ENCODE measurements at places on chromosomes 4 and X.

DNA sequence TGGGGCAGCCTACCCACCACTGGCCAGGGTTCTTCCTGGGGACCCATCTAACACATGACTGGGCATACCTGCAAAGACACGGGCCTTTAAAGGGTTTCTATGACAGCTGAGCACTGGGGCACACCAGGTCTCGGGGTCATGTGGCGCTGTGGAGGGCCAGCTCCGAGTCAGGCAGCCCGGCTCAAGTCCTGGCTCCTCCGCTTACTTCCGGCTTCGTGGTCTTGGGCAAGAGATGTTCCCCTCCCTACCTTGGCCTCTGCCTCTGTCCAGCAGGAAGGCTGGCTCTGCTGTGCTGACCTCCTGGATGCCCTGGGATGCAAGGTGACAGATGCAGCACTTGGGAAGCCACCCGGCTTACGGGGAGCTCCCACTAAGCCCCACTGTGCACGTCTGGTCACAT is 37.6 kb downstream of the HTRA3 start:
- DNase-seq, result no peak

GRCh38 chr4:146343199-146343598 is 128.9 kb downstream of the REELD1 start:
- no peak for DNase-seq

DNA sequence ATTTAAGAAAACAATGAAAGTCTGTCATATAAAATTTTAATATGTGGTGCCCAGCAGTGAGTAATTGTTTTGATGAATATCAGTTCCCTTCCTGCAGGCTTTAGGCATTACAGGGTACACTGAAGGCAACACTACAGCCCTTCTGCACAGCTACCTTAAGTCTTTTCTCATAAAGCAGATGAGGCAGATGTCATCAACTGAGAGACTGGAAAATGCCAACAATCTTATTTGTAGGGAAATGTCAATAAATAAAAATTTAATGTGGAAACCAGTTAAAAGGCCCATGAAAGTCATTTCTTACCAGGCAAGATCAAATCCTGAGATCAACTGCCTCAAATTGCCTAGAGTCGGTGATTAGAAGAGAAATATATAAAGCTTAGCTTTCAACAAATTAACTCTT is 193.4 kb upstream of the NWD2 start:
- DNase-seq, result no peak

DNA sequence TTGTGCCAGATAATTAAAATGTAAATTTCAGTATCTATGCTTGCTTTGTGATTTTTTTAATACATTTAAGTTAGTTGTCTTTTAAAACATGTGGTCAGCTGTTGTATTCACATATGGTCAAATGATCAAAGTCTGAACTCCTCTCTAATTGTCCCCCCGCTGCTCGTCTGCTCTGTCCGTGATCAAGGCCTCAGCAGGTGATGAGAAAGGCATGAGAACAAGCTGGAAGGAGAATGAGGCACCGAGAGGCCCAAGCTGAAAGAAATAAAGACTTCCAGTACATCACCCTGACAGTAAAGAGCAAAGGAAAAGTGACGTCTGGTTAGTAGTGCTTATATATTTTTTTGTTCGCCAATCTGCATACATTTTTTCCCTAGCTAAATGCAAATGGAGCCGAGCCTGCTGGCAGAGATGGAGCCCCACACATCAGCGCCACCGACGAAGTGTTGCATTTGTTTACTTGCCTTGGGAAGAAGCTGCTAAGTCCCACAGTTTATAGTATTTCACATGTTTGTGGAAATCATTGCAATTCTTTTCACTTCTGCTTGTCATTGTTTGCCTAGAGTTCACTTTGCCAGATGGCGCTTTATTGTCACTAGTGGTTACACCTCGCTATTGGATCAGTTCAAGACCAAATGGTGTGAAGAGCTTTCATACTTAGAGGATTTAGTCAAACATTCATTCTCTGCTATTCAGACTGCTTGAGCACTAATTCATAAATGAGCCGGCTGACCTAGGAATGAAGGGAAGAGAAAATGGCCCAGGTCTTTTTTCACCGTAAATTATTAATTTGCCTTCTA is 181.5 kb downstream of the ZIC3 start:
- no peak for DNase-seq

GRCh38 chr4:153005899-153006381 is 69.8 kb downstream of the FHDC1 start:
- no peak for DNase-seq

GRCh38 chr4:22873899-22874298 is 181.2 kb downstream of the GBA3 start:
- DNase-seq, result no peak

- DNase-seq, result no peak
Observed at GRCh38 chr4:180788729-180789128, 1454.5 kb upstream of the TENM3 start.

DNA sequence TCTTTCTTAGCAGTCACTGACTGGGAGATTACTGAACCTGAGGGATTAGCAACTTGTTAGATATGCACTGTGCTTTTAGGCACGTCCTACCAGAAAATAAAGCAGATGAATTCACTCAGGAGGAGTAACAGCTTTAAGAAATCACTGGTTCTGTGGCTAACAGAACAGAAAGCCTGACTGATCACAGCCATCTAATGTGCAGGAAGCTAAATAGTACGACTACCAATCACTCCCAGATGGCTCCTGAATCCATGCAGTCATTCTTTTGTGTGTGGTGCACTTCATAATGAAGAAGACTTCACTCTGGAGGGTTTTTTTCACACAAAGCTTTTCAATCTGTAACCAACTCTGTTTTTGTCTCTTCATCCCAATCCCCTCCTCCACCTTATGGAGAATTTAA is 305.3 kb upstream of the INTU start:
- no peak for DNase-seq

- no peak for DNase-seq
Observed at GRCh38 chrX:115949900-115950822, 220.4 kb upstream of the AGTR2 start.

- no peak for DNase-seq
Observed at GRCh38 chr4:184850431-184851199, 24.8 kb upstream of the ACSL1 start.

GRCh38 chrX:53883196-53883595 is 161.1 kb downstream of the PHF8 start:
- no peak for DNase-seq

DNA sequence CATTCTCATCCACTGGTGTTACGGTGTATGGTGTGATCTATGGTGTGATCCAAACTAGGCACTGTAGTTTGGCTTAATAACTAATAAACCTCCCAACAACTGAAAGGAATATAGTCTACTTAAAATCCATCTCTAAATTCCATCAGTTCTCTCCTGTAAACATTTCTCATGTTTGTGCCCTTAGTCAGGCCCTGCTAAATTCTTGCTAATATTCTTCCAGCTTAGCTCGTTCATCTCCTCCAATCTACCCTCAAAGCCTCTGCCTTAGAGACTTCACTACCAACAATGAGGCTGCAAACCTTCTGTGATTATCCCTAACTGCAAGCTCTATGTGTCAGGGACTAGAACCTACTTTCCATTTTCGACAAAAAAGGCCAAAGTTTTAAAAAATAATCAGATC is 28.1 kb downstream of the ZAR1 start:
- no peak for DNase-seq

GRCh38 chr4:100254237-100254636 is 64.0 kb upstream of the DDIT4L start:
- DNase-seq, result no peak

- no peak for DNase-seq
Observed at GRCh38 chr4:20831746-20832145, 131.5 kb downstream of the PACRGL start.

- no peak for DNase-seq
Observed at GRCh38 chr4:41169256-41169800, 45.0 kb downstream of the APBB2 start.

DNA sequence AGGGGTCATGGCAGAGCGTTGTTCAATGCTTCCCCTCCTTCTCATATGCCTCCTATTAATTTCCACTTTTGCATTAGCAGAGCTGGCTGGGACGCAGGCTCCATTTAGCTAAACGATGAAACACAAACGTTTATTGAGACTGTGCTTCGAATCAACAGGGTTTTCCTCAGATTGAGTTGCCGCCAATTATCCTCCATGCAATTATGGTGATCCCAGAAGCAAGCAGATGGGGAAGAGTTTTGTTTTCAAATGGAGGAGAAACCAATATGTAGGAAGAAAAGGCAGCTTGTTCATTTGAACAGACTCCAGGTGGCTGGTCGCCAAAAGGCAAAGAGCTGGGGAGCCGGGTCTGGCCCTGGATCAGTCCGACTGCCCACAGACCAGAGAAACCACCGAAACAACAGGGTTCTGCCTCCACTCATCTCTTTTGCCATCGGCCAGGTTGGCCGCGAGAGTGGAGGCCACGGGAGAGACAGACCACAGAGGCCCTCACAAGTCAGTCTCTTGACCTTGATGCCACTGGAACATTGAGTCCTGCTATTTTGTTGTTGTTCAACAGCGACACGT is 184.8 kb downstream of the GBA3 start:
- no peak for DNase-seq

DNA sequence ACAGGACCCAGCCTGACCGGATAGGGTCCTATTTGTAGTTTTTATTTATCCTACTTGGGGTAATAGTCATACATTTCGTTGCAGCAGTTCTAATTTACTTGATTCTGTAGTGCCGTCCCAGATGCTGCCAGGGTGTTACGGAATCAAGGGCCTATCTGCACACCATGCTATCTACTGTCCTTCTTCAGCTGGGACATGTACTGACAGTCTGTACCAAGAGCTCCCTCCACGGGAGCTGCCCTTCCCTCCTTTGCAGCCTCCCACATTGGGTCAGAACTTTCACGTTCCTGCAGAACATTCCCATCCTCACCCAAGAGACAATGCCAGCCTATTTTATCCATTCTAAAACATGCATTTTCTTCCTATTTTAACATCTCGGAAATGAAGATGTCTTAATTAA is 6.7 kb downstream of the SUV39H1 start:
- DNase-seq, result no peak

DNA sequence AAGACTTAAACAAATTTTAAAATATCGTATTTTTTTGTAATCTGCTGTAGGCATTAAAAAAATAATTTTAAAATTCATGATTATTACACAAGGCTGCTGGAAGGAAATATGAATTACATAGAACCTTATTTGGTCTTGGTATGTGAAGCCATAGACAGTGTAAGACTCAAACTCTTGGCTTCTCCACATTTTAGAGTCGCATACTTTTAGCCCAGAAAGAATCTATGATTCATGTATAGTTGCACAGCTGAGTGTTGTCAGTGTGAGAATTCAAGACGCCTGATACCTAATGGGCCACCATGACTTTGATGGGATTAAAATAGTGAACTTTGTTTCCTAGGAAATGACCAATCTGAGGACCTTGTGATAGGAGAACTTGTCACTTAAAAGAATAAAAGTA is 1.4 kb downstream of the INTU start:
- DNase-seq, result no peak

DNA sequence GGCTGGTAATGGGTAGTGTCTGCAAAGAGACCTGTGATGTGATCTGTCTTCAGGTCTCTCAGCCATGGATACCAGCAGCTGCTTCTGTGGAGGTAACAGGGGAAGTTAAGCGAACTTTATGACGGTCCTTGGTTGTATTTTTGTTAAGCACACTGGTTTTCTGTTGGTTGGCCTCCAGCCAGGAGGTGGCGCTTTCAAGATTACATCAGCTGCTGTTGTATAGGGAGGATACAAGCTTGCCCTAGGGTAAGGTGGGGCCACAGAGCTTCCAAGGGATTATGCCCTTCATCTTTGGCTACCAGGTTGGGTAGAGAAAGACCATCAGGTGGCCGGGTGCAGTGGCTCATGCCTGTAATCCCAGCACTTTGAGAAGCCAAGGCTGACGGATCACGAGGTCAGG is 834.2 kb upstream of the GALNTL6 start:
- no peak for DNase-seq

DNA sequence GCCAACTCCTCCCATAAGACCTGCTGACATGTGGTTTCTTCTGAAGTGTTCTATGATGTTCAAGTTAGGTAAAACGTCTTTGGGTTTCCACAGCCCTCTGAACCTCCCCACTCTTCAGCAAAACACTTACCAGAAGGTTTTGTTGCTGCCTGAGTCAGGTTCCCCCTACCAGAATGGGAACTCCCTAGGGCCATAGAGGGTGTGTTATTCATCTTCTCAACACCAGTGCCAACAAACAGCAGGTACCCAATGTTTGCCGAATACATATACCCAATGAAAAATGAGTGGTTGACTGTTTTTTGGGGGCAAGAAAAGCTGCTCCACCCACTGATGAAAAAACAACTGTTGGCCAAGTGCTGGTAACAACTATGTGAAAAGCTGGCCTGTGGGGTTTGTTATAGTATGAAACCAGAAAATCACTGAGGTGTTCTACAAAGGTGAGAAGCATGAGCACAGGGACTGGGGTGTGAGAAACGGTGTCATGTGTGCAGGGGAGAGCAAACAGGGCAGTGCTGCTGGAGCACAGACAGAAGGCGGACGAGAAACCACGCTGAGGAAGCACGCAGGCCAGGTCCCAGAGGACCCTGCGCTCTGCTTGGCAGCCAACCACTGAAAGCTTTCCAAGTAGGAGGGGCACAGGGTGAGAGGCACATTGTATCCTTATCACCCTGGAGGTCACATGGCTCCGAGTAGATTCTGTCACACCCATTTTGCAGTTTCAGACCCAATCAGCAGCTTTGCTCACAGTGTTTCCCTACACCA is 28.8 kb downstream of the ATP8A1 start:
- DNase-seq, result no peak

DNA sequence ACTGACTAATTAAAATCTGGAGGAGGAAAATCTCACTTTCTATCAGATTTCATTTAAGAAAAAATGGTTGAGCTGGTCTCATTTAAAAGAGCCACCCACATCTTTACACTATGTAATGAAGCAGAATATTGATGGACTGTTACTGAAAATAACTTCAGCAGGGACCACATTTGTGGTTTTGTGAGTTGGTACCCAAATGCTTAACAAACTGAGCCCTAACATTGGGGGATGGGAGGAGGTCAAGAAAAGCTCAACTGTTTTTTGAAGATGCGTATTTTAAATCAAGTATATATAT is 30.1 kb downstream of the HOPX start:
- no peak for DNase-seq

DNA sequence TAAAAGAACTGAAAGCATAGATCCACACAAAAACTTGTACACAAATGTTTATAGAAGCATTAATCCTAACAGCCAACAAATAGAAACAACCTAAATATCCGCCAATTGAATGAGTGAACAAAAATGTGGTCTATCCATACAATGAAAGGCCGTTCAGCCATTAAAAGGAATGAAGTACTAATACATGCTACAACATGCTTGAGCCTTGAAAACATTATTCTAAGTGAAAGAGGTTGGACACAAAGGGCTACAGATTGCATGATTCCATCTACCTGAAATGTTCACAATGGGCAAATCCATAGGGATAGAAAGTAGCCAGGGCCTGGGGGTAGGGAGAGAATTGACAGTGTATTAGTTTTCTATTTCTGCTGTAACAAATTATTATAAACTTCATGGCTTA is 169.2 kb downstream of the SPCS3 start:
- DNase-seq, result no peak

Measured in COLO829 (cell line).